Activated T-helper 1 cell treated with anti-CD3 and anti-CD28 coated beads, Interleukin-2, amount 50 U/mL, for 16 hours (primary cell): ENCODE measurements at places on chromosomes 5 and 9.

DNA sequence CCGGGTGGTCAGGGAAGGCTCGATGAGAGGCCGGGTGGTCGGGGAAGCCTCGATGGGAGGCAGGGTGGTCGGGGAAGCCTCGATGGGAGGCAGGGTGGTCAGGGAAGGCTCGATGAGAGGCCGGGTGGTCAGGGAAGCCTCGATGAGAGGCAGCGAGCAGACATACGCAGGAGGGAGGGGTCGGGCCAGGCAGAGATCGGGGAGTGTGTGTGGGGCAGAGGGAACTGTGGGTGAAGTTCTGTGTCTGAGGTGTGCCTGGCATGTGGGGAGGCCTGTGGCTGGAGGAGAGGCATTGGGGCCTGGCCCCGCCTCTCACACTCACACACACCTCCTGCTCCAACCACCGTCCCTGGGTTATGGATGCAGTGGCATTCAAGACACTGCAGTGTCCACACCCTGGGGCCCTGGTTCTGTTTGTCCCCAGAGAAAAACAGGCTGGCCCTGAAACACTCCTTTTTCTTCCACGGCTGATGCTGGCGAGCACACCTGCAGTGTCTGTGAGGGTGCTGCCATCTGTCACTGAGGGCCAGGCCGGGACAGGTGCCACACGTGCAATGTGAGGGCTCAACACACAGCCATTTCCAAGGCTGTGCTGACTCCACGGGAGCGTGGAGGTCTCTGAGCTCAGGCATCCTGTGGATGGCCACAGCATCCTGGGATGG is 6.5 kb upstream of the PLEKHG4B start:
- no peak for DNase-seq

GRCh38 chr5:138033907-138034306 is 1.0 kb upstream of the FAM13B start:
- DNase-seq, result no peak

- no peak for DNase-seq
Observed at GRCh38 chr9:1233568-1233967, 183.4 kb downstream of the DMRT2 start.

GRCh38 chr5:42611437-42611836 is 145.2 kb upstream of the CCDC152 start:
- no peak for DNase-seq

GRCh38 chr9:116716438-116716837 is 29.3 kb downstream of the TRIM32 start:
- DNase-seq, result no peak

DNA sequence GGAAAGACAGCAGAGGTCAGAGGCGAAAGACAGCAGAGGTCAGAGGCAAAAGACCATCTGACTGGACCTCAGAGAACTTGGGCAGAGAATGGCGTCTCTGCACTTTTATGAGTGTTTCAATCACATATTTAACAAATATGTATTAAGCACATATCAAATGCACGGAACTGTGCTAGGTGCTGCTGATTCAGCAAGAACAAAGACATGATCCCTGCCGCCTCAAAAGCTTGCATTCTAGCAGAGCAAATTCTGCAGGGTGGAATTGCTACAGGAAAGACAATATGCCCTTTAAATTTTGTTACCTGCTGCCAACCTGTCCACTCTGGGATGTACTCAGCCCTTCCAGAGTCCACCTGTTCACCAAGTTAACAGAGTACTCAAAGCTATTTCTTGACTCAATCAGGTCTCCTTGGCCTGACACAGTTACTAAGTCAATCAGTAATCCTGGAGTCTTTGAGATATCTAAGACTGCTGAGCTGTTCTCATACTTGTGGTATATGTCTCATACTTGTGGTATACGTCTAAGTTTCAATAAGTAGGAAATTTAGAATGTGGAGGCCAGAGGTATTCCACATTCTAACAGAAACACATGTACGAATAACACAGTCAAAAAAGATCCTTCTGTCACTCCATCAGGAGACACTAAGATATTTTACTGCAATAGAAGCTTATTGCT is 131.8 kb downstream of the GNAQ start:
- DNase-seq, result no peak

DNA sequence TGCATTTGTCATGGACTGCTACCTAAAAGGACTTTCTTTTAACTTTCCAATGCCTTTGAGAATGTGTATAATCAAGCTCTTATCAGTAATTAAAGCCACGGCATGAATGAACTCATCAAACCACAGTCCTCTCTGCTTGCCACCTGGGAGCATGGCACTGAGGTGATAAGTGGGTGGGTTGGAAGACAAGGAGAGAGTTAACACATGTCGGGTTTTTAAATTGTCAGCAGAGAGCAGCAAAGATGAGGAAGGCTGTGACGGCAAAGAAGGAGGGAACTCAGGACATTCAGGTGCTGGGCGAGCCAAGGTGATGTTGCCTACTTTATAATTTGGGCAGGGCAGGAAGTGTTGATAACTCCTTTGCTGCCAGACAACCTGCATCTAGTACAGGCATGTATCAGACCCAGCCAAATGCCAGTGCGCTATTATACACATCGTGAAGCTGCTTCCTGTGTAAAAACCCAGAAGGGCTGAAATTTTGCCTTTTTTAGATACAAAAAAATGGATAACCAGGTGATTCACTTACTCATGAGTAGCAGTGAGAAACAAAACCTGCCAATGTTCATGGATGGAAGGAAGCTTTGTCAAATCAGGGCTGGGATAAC is 269.1 kb downstream of the KIF4B start:
- DNase-seq, result no peak

- DNase-seq, result no peak
Observed at GRCh38 chr5:10793785-10794184, 32.8 kb upstream of the DAP start.

- DNase-seq, result no peak
Observed at GRCh38 chr9:106930477-106930876, 67.5 kb downstream of the ZNF462 start.

DNA sequence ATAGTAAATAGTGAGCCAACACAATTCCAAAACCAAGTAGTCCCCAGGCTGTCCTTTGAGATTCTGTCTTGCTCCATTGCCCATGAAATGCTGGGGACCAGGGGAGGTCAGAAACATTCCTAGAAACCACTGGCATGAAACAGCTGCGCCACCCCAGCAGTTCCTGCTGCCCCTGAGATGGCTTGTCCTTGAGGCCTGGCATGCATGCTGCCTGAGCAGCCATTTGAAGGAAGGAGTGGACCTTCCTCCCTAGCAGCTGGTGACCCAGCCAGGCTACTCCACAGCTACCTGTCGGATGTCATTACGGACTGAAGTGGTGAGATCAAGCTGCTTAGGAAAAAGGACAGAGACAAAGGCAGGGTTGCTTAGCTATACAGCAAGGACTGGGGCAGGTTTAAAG is 260.6 kb downstream of the DENND1A start:
- DNase-seq, result no peak

DNA sequence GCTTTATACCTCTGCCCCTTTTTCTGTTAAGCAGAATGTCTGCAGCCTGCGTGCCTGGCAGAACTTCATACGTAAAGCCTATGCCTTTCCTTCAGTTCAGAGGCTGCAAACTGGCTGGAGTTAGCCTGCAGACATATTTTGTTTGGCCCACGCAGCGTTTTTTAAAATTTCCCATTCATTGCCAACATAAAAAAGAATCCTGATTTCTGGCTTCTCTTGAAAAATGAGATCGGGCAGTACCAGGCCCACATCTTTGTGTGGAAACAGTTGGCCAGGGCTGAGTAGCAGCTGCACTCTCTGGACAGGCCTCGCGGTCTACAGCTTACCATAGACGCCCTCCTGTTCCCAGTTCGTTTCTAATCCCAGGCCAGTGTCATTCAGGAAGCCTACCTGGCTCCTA is 104.4 kb downstream of the SMARCA2 start:
- no peak for DNase-seq

DNA sequence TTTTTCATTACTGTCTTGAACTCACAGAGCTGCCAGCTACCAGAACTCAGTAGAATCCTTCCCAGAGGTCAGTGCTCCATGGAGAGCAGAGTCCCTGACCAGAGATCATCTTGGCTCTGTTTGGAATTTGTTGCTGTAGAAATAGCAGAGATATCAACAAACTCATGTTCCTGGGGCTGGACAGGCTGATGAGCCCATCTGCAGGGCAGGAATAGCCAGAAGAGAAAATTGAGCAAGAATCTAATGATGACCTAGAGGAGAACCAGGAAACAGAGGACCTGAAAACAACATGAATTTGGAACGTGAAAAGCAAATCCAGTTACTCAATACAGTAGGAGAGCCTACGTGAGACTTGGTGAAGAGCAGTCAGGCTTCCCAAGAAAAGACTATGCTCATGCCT is 437.8 kb downstream of the PLK2 start:
- DNase-seq, result no peak

DNA sequence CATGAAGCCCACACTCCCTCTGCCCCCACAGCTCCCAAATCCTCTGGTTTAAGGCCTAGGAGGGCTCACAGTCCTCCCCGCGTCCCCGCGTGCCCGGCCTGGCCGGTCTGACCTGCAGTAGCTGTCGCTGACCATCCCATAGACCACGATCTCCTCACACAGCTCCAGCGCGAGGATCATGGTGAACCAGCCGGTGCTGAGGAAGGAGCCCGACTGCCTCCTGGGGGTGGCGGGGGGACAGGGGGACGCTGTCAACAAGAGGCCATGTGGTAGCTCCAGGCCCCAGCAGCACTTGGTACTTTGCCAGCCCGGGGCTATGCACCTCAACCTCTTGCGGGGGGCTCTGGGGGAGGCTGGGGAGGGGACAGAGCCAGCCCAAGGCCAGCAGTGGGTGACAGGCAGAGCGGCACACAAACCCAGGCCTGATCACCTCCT is 7.0 kb downstream of the ST6GALNAC4 start:
- DNase-seq, result no peak

DNA sequence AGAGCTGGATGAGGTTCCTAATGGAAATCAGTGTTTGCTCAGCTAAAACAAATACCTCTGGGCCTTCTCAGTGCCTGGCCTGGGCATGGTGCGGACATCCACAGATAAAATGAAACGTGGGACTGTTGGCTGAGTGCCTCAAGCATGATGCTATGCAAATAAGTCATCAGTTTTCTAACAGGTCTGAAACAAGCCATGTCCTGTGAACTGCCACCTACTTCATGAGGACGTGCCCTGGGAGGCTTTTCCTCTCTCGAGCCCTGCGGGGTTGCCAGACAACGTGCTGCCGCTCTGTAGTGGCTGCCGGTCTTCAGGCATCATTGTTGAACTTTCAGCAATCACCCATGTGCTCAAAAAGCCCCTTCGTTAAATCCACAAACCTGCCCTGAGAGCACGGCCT is 240.4 kb upstream of the IRX2 start:
- DNase-seq, result no peak

DNA sequence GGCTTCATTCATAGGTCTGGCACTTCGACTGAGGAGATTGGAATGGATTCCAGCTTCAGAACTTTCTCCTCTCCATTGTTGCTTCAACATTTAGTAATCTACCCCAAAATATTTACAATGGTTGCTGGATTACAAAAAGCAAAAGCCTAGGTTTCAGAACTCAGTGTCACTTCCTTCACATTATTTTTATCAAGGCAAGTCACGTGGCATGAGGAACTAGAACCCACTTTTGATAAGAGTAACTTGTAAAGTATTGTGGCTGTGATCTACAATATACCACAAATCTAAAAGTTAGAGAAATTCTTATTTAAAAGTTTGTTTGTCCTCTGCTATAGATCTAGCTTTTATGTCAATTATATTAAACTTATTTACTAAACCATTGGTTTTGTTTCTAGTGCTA is 39.7 kb upstream of the ANKDD1B start:
- no peak for DNase-seq

- no peak for DNase-seq
Observed at GRCh38 chr9:133981958-133982681, 10.0 kb downstream of the VAV2 start.

- no peak for DNase-seq
Observed at GRCh38 chr5:59562756-59563389, 330.7 kb downstream of the PDE4D start.

DNA sequence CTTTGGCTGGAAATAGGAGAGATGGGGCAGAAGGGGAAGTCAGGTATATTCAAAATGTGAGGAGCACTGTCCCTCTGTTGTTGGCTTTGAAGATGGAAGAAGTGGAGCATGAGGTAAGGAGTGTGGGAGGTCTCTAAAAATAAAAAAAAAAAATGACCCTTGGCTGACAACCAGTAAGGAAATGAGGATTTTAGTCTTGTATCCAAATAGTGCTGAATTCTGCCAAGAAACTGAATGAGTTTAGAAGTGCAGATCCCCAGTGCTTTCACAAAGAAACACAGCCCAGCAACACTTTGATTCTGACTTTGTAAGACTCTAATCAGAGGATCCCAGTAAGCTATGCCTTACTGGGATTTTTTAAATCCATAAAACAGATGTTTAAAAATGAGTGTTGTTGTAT is 367.9 kb downstream of the CYLC2 start:
- DNase-seq, result no peak

DNA sequence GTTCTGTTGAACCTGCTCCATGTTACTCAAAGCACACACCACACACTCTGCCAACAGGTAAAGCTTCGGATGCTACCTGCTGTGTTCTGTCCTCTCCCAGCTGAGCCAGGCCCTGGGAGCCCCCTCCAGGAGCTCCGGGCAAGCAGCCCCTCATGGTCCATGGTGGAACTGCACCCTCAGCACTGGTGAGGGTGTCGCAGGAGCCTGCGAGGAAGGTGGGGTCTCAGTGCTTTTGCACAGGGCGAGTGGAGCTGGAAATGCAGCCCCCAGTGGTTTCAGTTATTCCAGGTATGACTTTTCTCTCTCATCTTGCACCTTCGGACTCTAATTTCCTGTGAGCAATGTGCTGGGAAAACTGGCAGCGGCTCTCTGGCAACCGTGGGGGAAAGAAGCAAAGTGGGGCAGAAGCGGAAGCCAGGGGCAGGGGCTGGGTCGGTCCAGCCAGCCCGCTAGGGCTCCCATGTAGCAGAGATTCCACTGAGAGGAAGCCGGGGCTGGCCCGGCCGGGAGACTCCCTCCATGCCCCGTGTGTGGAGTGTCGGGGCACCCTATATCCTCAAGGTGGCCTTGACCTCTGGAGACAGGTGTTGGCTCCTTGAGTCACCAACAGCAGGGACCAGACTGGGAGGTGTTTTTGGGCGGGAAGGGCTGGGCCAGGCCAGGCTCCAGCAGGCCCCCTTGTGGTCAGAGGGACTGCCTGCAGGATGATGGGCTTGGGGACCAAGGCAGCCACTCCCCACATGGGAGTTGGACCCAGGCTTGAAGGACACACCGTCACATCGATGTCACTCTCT is 75.6 kb upstream of the PRSS3 start:
- no peak for DNase-seq

- DNase-seq, result no peak
Observed at GRCh38 chr5:111296570-111296969, 72.4 kb downstream of the CAMK4 start.

DNA sequence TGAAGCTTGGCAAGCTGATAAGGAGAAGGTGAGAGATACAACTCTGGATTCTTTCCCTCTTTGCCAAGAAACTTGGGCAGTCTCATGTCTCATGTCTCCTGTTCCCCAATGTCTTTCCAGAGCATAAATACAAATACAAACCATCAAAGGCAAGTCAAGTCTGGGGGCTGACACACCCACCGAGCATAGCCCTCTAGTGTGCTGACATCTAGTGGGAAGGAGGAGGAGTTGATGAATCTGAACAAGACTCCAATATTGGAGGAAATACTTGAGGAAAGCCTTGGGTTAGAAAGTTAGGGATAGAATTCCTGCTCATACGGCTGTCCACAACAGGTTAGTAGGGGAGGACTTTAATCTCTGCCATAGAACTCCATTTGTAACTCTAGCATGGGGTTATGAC is 8.6 kb downstream of the MLANA start:
- DNase-seq, result no peak
